ENCODE measurements at places on chromosomes 3 and 15.

- no peak for DNase-seq
Observed at GRCh38 chr15:23570486-23570885, 5.0 kb downstream of the MKRN3 start.

DNA sequence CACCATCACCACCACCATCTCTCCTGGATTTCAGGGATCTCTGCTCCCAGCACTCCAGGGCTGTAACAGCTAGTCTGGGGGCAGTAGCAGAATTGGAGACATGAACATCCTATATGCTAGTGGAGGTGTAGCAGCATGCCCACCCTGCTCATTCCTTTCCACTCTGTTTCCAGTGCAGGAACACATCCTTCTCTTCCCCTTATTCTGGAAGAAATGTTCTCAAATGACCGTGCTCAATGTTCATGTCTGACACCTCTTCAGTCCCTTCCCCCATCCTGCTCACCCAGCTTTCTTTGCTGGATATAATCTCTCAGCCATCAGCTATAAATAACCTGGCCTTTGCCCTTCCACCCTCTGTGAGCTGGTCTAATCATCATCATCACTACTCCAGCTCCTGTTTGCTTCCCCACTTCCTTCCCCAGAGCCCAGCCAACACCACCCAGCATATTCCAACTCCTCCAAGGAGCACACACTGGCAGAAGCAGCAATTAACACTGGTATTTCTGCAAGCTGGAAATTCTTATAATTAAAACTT, 31.1 kb downstream of the DCLK3 start:
- no peak for DNase-seq

- no peak for DNase-seq
Observed at GRCh38 chr3:1783995-1784394, 314.7 kb upstream of the CNTN4 start.

DNA sequence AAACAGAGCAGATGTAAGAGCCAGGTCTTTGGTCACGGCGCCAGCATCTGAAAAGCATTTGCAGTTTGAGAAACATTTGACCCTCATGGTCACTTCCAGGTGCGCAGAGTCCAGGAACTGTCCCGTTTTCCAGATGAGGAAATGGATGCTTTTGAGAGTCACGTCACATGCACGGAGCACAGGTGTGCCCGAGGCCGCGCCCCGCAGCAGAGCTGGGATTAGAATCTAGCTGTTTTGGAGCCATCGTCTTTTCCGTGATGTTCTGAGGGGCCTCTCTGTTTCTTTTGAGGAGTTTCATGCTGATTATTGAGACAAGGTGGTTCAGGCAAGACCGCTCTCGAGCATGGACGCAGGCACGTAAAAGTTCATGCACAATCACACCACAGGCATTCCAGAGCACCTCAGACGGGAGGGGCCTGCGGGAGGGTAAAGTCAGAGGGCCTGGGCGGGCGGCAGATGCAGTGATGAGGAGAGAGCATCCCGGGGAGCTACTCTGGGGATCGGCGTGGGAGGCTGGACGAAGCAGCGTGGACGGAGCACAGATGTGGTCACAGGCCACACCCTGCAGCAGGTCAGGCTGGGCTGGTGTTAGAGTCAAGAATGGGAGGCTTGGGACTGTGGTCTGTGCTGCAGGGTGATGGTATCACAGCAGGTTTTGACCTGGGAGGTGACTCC, 139.2 kb upstream of the MEF2A start:
- no peak for DNase-seq

DNA sequence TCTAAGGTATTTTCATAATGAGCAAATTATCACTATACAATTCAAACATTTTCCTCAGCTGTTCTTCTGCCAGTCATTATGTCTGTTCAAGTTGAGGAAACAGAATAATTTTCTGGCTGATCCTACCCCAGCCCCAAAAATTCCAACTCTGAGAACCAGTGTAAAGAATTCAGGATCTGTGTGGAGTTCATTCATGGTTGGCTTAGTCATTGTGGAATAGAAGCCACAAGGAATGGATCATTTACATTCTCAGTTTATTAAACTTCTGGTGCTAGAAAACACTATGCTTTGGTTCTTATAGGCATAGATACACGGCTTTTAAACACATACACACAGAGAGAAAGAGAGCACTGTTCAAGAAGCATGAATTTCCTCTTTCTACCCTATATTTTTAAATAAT, 134.6 kb downstream of the CMSS1 start:
- DNase-seq: no peak

- no peak for DNase-seq
Observed at GRCh38 chr15:48963524-48964113, at the start of gene SHC4. SHC4 (minus strand) TSS chr15:48963919; CDS start chr15:48963015, 904 bp downstream.

DNA sequence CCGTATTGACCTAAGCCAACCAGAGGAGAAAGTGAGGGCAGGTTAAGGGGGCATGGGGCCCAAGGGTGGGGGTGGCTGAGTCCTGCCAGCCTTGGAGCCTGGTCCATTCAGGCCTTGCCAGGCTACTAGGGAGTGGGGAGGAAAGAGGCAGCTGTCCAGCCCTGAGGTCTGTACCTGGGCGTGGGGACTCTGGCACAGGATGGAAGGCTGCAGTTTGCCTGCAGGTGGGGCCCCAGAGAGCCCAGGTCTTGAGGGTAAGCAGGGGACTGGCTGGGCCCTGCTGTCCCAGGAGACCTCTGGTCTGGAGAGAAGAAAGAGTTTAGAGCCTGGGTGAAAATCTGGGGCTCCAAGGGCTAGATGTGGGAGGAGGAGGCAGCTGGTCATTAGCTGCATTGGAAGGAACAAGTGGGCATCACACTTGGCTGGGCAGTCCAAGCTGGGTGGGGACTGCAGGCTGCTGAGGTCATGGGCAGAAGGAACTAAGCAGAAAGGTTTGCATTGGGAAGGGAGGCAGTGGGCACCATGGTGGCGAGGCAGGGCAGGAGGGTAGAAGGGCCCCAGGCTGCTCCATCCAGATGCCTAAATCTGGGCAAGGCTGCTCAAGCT, 108.4 kb downstream of the OXNAD1 start:
- DNase-seq: no peak

DNA sequence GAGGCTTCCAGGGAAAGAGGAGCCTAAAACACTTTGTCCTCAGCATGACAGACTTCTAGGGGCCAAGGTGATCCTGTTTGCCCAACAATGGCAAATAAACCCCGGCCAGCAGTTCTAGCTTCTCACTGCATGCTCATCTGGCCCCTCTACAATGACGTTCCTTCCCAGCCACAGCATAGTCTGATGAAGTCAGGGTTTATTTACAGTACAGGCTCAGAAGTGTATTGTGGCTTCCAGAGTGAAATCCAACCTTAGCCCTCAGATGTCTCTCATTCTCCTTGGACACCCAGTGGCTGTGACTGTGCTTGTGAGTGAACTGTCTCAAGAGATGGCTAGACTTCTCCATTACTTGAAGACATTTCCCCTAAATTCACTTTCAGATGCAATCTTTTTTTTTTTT, 40.8 kb downstream of the BFSP2 start:
- no peak for DNase-seq

DNA sequence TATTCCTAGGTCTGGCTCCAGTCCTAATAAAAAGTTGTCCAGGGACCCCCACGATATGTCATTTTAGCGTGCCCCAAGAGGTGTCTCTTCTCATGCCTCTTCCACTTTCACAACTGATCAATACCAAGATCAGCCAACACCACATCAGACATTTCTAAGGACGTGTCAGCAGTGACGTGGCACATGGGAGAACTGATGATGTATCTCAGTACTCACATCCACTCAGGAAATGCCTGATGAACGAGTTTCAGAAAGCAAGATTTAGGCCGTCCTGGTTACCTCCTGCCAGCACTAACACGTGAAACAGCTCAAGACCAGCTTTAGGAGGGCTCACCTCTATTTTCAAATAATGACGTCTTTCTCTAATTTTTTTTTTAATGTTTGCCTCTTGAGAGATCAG, 19.6 kb downstream of the VGLL4 start:
- DNase-seq: no peak

DNA sequence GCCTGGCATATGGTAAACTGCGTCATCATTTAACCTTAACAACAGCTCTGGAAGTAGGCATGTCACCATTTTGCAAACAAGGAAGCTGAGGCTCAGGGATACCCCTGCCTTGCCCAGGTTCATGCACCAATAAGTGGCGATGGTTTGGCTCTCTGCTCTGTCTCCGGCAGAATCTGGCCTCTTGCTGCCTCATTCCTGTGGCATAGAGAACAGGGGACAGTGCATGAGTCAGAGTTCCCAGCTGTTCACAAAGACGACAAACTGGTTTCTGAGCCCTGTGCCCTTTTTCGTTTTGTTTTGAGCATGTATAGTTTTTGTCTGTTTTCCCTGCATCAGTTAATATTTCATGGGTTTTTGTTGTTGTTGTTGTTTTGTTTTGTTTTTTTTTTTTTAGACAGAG, 236.8 kb downstream of the OPA1 start:
- no peak for DNase-seq

DNA sequence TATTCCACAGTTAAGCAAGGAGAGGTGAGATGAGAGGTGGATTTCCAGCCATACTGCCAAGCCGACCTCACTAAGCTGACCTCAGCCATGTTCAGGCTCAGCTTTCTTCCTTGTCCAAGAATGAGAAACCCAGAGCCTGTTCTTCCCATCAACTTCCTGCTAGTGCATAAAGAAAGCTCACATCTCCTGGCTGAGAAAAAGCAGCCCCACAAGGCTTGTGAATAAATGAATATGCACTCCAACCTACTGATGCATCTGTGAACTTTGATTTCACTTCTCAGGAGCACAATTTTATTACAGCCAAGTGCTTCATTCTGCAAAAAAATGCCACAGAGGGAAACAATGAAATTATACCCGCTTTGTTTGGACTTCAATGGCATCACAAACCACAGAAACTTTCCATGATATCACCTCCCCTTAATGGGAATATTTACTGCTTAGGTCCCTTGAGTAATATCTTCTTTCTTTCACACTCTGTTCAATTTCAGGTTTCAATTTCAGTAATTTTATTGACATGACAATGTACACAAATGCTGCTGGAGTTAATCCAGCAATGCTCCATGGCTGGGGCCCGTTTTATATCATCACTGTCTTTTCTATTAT, 437.0 kb upstream of the PPP2R3A start:
- no peak for DNase-seq

DNA sequence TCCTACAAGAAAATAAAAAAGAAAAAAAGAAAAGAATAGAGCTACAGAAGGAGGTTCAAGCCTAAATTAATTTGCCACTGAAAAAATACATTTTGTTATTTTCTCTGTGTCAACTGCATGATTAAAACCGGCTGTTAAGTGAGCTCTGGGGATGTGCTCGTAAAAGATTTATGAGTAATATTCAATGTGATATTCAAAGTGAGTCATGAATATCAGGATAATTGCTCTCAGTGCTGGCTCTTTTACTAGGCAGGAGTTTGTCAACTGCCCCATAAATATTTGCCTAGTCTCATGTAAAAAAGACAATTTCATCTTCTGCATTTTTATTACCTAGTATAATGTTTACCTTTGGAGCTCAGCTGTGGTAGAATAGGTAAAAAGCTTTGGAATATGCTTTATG, 78.9 kb downstream of the CDIN1 start:
- DNase-seq: no peak

DNA sequence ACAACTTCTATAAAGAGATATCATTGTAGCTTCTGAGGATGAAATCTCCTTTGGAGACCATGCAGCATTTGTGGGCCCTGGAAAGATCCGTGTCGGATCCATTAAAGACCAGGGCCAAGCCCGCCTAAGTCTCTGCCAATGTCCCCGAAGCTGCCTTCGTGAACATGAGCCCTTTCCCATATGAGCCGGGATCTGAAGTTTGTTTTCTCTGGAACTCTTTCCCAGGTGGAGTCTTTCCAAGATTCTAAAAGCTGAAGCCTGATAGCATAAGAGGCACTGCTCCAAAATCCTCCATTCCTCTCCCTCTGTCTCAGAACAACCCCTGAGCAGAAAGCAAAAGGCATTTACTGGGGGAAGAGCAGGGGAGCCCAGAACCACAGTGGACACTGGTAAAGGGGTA, 274.6 kb downstream of the NTRK3 start:
- DNase-seq: no peak

DNA sequence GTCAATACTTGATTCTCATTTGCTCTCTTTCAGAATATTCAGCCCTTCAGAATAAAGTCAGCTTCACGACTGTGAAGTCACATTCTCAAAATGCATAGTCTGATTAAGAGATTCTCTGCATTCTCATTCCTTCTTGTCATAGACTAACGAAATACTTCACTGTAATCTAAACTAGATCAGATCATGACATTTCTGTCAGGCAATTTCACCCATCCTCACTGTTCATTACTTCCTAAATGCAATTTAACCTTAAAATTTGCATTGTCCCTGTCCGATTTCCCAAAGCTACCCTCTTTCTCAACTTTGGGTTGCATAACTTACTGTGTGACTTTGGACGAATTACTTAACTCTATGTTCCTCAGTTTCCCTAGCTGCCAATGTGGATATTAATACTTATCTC, 6.2 kb downstream of the RPL22L1 start:
- DNase-seq: no peak

DNA sequence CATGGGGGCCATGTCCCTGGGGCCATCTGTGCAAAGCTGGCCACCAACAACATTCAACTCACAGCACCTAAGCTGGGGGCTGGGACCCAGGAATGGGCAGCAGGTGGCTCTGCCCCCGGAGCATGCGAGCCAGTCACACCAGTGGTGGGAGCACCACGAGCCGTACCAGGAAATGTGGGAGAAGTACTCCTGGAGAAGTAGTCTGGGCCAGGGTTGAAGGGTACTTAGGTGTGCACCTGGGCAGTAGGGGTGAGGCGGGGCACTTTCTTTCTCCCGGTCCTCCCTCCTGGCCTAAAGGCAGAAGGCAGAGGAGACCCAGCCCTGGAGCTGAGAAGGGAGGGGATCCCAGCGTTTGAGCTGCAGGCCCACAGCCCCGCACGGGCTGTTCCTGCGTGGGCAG, 94.2 kb downstream of the PLXNA1 start:
- DNase-seq: no peak

DNA sequence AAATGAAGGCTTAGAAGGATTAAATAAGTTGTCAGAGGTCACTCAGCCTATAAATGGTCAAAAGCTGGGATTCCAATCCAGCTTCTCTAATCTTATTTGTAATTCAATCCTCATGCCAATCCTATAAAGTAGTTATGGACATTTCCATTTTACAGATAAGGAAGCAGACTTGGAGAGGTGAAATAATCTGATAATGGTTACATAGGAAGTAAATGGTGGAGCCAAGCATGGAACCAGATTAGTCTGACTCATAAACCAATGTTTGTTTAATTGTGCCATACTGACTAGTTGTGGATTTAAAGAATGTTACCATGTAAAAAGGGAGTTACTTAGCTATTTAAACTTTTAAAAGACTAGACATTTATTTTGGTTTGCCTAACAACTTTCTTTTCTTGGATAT, 59.7 kb downstream of the KCNAB1 start:
- no peak for DNase-seq

GRCh38 chr3:161081633-161082032, 23.5 kb downstream of the B3GALNT1 start:
- DNase-seq: peak; percentile 47
